ENCODE measurements at places on chromosomes 7 and 10. TPM values are rescaled to one million over a fixed set of nuclear protein-coding genes. Genes with fewer than 3 reads are reported as not detected.

DNA sequence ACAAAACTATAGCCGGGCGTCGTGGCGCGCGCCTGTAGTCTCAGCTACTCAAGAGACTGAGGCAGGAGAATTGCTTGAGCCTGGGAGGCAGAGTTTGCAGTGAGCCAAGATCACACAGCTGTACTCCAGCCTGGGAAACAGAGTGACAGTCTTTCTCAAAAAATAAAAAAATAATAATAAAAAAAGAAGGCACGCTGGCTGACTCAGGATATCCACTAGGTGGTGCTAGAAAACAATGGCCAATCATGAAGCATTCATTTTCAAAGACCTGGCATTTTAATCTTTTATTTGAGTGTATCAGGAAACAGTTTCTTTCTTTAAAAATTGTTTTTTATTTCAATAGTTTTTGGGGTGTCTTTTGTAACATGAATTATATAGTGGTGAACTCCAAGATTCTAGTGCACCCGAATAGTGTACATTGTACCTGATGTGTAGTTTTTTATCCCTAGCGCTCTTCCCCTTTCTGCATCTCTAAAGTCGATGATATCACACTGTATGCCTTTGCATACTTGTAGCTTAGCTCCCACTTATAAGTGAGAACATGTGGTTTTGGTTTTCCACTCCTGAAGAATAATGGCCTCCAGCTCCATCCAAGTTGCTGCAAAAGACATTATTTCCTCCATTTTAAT is 88.6 kb downstream of the LYZL1 start:
- peak; percentile 64 for DNase-seq
- no peaks in the 10 kb centered on the region for H3K36me3 ChIP-seq
- no peaks in the 10 kb centered on the region for H3K4me1 ChIP-seq
- no peak overlapping the region for H3K4me3 ChIP-seq
- no peak overlapping the region for H3K27ac ChIP-seq
- peaks cover 6% of the 10 kb centered on the region for H3K27me3 ChIP-seq

DNA sequence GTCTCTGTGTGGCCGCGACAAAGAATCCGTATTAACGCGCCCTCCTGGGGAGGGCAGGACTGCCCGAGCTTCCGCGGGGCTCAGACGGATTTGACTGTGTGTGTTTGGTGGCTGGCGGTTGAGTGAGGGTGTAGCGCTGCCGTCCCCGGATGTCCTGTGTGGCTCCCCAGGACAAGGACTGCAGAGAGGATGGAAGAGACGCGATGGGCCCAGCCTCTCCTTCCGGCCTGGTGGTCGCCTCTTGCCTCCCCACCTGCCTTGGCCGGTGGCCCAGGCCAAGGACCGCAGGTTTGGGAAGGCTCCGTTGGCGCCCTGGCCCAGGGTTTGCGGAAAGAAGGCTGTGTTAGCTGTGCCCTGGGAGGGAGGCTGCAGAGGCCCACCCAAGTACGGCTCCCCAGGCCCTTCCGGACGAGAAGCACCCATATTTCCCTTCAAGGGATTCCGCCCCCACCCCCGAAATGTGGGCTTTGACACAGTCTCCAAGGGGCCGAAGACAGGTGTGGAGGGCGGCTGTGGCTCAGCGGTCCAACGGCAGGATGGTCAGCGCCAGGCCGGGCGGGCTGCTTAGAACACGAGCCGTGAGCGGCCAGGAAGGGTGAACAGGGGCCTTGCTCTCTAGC is 2.3 kb downstream of the UNCX start:
- H3K36me3 ChIP-seq, result no peaks in the 10 kb centered on the region
- no peaks in the 10 kb centered on the region for H3K4me1 ChIP-seq
- no peak overlapping the region for H3K27ac ChIP-seq
- H3K27me3 ChIP-seq, result peaks cover 78% of the 10 kb centered on the region

DNA sequence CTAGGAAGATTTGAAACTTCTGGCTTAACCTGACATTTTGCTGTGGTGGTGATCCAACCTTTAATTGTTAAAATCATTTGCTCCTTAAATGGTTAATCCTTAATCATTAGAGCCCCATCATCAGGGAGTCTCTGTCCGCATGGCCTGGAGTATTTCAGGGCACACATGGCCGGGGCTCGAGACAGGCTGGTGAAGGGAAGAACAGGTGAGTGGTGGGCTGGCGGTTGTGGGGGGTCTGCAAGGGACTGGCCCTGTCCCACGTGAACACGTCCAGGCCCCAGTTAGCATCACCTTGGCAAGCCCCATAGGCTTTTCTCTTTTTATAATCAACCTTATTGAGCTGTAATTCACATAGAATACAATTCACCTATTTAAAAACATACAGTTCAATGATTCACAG is 109.5 kb downstream of the DNAJB6 start:
- no peak overlapping the region for H3K27ac ChIP-seq
- no peaks in the 10 kb centered on the region for H3K36me3 ChIP-seq
- no peak for DNase-seq
- H3K27me3 ChIP-seq, result peaks cover 7% of the 10 kb centered on the region
- H3K4me3 ChIP-seq, result no peak overlapping the region
- H3K4me1 ChIP-seq, result no peaks in the 10 kb centered on the region

- H3K36me3 ChIP-seq, result no peaks in the 10 kb centered on the region
- no peak overlapping the region for H3K4me3 ChIP-seq
- H3K4me1 ChIP-seq, result no peaks in the 10 kb centered on the region
- no peak overlapping the region for H3K27ac ChIP-seq
- no peak for DNase-seq
- no peaks in the 10 kb centered on the region for H3K27me3 ChIP-seq
Measured at GRCh38 chr7:102251531-102252365, 34.9 kb upstream of the SH2B2 start.

- no peaks in the 10 kb centered on the region for H3K4me1 ChIP-seq
- DNase-seq, result no peak
- no peak overlapping the region for H3K27ac ChIP-seq
Measured at GRCh38 chr10:43024942-43025700, 51.7 kb upstream of the RET start.

DNA sequence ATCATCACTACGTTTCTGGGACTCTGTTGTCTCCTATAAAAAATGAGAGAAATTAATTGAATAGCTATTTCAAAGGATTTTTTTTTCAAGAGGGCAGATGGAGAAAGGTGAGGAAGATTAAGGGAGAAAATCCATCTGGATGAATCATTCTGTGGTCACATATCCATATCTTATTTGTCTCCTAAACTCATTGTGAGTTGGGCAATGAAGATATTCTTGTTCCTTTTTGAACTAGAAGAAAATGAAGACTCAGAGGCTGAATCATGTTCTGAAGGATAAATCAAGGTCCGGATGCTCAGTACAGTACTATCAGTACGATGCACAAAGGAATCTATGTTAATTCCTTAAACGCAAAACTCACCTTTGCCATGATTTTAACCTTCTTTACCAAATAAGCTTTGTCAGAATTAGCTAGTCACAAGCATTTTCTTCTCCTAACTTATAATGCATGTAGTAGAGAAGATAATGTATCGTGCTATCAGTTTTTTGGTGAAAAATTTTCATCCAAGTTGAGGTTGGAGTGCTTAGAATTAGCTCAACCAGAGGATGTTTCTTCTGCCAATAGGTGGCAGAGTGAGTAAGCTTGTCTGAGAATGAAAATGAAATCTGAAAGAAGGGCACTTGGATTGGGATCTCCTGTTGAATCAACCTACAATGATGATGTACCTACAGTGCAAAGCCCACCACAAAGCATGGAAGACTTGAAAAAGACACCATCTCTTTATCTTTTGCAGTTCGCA is 446.9 kb downstream of the KIF20B start:
- H3K27me3 ChIP-seq, result no peaks in the 10 kb centered on the region
- no peak overlapping the region for H3K4me3 ChIP-seq
- no peaks in the 10 kb centered on the region for H3K36me3 ChIP-seq
- peak; percentile 18 for DNase-seq
- no peaks in the 10 kb centered on the region for H3K4me1 ChIP-seq

- H3K4me1 ChIP-seq, result no peaks in the 10 kb centered on the region
- H3K27ac ChIP-seq, result no peak overlapping the region
- H3K36me3 ChIP-seq, result no peaks in the 10 kb centered on the region
- no peak for DNase-seq
Measured at GRCh38 chr7:99720800-99721595, 14.0 kb downstream of the CYP3A7 start.

GRCh38 chr7:40324914-40325313 is 190.1 kb downstream of the SUGCT start:
- DNase-seq, result no peak
- H3K36me3 ChIP-seq, result no peaks in the 10 kb centered on the region
- no peak overlapping the region for H3K4me3 ChIP-seq
- H3K27me3 ChIP-seq, result no peaks in the 10 kb centered on the region

GRCh38 chr7:26468625-26469024 is 177.0 kb downstream of the SNX10 start:
- H3K36me3 ChIP-seq, result no peaks in the 10 kb centered on the region
- no peak overlapping the region for H3K4me3 ChIP-seq
- H3K27ac ChIP-seq, result no peak overlapping the region
- H3K4me1 ChIP-seq, result no peaks in the 10 kb centered on the region
- no peak for DNase-seq

The OR6V1 gene
- not detected for total RNA-seq

The OR6B1 gene
- not detected for total RNA-seq

The SYT15 gene
- 1.2 TPM for total RNA-seq

The OR2A1 gene
- total RNA-seq, result 0.13 TPM

The SLC29A4 gene
- 1.2 TPM for total RNA-seq

The PPP1R3A gene
- total RNA-seq, result not detected

The AUTS2 gene
- total RNA-seq, result 1.4 TPM

The SEMA3A gene
- 36.5 TPM for total RNA-seq

The LAMB4 gene
- total RNA-seq, result not detected

All from GM23248 (cell line).